CD4-positive, CD25-positive, alpha-beta regulatory T cell (primary cell): ENCODE measurements at places on chromosomes 2 and 18.

GRCh38 chr2:37887286-37887685 lies 37.8 kb upstream of the RMDN2 start:
- DNase-seq: no peak

DNA sequence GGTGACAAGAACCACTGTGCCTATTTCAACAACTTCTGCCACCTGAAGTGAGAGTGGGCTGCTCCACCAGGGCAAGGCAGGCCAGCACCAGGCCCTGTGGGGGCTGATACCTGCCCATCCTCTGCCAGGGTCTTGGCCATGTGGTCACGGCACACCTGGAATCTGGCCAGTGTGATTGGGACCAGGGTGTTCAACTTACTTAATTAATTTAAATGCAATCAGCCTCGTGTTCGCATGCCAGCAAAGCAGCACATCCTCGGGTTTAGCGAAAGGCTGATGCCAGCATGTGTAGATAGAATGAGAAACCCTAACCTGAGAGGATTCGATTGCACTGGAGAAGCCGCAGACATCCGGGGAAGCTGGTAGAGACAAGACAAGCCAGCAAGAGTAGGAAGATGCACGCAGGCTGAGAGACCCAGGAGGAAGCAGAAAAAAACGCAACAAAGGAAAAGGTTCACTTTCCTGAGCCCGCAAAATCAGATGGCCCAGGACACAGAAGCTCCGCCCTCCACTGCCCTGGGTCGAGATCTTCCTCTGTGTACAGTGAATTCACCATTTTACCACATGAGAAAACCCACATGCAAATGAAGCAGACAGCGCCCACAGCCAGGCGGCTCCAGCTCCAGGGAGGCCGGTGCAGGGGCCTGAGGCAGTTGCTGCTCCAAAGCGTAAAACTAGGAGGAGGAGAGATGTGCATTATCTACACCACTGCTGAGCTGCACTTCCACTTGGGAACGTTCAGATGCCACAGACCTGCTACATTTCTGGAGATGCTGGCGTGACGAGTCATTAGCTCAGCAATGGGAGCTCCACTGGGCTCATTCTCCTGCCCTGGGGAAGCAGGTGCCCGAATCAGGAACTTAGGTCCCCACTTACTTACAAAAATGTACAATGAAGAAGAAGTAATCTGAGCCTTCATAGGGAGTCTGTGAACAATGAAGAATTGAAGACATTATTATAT lies 92.1 kb downstream of the TMEM18 start:
- DNase-seq: peak; percentile 37

DNA sequence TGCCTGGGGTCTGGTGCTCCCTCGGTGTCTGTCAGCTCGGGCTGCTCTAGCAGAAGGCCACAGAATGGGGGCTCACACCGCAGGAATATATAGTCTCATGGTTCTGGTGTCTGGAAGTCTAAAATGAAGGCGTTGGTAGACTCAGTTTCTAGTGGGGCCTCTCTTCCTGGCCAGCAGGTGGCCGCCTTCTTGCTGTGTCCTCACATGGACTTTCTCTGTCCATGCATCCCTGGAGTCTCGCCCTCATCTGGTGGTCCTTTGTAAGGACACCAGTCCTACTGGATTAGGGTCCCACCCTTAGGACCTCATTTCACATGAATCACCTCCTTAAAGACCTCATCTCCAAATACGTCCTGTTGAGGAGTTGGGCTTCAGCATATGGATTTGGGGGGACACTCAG lies 65.7 kb downstream of the RRM2 start:
- no peak for DNase-seq

- DNase-seq: no peak
Observed at GRCh38 chr2:101524806-101525430, 50.0 kb upstream of the RFX8 start.
